RCC 7860 (cell line): ENCODE measurements at places on chromosomes 11 and 22.
A peak's percentile ranks its signal among the peaks of the same experiment; 100 is the strongest.

DNA sequence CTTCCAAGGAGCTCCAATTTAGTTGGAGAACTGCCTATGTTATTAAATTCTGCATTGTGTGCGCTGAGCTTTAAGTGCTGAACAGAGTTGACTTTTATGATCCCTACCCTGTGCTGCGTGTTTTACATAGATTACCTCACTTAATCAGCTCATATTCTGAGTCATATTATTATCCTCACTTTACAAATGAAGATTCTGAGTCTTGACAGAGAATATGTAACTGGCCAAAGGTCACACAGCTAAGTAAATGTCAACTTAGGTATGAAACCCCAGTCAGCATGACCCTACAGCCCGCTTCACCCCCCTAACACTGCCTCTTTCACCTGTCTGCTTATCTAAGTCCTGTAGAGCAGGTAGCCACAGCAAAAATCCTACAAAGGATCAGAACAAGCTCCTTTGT is 19.8 kb upstream of the TMPRSS5 start:
- no peak for DNase-seq

GRCh38 chr22:46287873-46288751 is 8.6 kb upstream of the GTSE1 start:
- no peak for DNase-seq

DNA sequence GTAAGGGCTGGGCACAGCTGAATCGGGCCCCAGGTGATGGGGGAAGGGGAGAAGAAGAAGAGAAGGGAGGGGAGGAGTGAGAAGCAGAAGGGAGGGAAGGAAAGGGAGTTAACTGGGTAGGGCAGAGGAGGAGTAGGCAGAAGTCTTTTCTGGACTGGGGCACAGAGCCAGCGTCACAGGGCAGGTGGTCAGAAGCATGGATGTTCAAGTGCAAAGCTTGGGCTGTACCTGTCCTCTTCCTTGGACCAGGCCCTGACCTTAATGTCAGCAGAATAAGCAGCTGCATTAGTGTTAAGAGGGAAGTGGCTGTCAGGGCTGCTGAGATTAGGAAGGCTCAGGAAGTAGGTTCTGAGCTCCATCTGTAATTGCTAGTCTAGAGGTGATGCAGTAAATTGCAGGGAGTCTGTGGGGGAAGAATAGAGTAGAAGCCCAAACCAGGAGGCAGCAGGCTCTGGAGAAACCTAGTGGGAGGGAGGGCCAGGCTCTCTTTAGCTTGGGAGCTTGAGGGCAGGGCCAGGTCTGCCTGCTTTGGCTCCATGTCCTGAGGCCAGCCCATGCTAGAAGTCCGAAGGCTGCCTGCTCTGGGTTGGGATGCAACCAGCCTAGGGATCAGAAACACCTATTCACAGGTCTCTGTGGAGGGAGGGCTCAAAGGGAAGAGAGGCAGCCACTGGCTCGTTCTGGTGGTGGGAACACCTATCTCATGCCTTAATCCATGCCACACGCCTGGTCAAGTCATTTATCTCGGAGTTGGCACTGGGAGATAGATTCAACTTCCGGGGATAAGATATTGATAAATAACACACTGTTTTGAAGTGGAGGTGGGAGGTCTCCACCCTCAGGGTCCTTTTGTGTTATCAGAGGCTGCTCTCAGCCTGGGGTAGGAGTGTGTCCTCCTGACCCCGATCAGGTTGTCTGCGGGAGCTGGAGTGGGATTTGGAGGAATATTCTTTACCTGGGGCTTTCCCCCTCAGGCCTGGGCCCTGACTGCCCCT is 1.7 kb upstream of the UCP3 start:
- DNase-seq = no peak

- DNase-seq = no peak
Measured at GRCh38 chr11:12005476-12005875, 3.0 kb downstream of the DKK3 start.

DNA sequence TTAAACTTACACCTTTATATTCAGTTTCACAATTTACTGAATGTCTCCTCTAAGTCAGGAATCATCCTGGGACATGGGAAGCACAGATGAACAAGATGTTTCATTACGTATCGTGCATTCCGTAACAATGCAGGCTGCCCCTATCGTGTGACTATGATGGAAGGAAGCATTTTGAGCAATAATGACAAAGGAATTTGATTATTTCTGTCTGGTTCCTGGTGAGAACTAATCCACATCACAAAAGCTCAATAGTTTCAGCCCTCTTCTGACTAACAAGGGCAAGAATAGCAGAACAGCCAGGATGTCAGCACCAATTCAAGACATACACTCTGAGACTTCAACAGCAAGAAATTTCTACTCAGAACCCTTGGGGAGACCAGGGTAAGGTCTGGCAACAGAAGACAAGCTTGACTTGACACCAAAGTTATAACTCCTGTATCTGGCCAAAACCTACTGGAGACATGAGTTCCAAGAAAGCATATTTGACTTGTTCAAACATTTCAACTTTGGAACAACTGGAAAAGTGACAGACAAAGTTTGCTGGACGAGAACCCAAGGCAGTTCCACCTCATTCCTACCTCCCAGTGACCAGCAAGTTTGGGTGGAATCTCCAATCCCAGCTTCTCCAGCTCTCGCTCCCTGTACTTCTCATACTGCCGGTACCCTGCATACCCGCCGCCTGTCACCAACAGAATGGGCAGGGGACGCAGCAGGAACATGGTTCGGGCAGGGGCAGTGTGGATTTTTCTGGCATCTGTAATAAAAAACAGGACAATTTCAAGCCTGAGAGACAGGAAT is 14.3 kb downstream of the PISD start:
- peak; percentile 57 for DNase-seq

DNA sequence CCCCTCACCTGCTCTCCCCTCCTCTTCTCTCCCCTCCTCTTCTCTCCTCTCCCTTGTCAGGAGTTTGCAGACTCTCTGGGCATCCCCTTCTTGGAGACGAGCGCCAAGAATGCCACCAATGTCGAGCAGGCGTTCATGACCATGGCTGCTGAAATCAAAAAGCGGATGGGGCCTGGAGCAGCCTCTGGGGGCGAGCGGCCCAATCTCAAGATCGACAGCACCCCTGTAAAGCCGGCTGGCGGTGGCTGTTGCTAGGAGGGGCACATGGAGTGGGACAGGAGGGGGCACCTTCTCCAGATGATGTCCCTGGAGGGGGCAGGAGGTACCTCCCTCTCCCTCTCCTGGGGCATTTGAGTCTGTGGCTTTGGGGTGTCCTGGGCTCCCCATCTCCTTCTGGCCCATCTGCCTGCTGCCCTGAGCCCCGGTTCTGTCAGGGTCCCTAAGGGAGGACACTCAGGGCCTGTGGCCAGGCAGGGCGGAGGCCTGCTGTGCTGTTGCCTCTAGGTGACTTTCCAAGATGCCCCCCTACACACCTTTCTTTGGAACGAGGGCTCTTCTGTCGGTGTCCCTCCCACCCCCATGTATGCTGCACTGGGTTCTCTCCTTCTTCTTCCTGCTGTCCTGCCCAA is 1.9 kb upstream of the CNIH2 start:
- no peak for DNase-seq

DNA sequence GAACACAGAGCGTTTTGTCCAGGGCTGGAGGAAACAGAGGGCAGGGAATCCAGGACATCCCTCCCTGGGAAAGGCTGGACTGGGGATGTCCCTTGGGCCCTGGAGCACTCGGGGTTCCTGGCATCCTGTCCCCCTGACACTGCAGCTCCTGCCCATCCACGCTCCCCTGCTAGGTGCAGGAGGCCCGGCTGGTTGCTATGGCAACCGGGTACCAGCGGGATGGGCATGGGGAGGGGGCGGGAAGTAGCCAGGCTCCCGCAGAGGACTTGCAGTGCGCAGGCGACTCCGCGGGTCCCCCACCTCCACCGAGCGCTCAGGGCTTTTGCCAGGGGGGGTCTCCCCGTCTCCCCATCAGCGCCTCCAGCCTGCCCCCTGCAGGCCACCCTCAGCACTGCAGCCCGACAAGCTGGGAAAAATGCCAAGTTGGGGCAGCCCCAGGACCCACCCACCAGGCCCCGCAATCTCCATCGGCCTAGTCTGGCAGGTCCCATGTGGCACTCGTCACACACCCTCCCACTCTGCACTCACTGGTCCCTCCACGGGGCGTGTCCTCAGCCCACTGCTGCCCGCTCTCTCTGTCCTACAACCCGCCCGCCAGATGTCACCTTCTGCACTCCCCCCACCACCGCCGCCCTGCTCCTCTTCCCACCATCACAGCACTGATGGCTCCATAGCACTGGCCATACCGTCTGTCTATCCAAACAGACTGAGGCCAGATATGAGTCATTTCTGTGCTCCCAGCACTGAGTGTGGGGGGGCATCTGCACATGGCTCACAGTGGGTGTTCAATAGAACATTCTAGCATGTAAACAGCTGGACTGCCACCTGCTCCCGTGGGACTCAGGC is 31.5 kb downstream of the KIAA0930 start:
- peak; percentile 42 for DNase-seq

DNA sequence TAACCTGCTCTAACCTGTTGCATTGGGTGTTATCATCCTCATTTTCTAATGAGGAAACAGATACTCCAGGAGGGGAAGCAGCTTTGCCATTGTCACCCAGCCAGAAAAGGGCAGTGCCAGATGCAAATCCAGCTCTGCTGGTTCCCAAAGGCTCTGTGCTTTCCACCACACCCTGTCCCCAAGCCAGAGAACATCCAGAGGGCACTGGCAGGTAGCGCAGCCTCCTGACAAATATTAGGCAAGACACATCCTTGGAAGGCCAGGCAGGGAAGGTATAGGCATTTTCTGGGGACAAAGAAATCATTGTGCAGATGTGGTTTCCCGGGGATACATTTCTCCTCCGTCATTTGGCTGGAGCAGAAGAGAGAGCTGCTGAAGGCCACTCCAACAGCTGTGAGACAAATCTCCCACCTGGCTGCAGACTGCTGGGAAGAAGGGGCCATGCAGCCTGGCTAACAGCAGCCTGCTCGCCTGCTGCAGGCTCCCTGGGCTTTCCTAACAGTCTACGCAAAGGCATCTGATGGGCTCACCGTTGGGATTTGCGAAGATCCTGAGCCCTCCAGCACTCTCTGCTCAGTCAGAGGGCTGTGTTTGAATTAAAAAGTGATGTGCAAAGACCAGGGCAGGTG is 93.9 kb upstream of the PITPNB start:
- no peak for DNase-seq

- no peak for DNase-seq
Measured at GRCh38 chr11:113022262-113022661, 61.0 kb downstream of the NCAM1 start.

DNA sequence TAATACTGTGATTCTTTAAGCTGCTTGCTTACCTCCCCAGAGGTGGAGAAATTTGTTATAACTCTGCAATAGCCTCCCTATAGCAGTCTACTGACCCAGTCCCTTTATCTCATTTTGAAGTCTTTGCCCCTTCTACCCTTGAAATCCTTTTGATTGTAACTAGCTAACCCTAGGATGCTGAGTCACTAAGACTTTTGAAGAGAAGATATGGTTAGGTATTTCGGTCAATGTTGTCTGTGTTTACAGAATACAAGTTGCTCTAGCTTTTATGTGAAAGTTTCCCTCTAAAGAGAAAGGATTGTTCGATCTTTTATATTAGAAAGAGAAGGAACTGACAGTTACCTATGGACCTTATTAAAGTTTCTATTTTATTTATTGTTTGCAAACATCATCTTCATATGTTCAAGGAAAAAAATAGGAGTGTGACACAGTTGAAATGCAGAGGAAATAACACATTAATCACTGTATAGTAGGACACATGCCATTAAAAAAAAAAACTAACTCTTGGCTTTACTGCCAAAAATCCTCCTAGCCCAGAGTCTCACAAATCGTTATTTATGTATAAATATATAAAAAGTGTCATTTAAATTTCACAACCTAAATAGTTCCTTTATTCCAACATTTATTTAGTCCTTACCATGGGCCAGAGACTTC is 3.1 kb downstream of the HYLS1 start:
- DNase-seq = no peak

GRCh38 chr11:45031912-45032519 is 81.3 kb upstream of the TP53I11 start:
- no peak for DNase-seq

DNA sequence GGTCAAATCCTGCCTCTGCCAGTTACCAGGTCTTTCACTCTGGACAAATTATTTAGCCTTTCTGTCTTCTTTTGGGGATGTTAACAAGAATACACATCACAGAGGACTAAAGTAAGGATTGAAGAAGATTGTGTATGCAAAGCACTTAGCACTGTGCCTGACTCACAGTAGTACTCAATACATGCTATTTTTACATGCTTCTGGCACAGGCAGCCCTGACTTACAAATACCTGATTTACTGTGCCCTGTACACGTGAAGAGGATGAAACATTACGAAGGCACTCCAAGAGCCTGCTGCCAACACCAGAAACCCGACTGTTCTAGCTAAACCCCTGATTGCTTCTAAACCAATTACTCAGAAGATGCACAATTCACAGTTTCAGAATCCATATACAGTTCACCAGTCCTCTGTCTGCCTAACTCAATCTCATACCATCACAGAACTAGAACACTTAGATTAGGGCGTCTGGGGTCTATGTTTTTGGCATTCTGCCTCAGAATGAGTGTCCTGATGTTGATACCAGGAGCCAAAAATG is 300.9 kb upstream of the DDI1 start:
- no peak for DNase-seq

DNA sequence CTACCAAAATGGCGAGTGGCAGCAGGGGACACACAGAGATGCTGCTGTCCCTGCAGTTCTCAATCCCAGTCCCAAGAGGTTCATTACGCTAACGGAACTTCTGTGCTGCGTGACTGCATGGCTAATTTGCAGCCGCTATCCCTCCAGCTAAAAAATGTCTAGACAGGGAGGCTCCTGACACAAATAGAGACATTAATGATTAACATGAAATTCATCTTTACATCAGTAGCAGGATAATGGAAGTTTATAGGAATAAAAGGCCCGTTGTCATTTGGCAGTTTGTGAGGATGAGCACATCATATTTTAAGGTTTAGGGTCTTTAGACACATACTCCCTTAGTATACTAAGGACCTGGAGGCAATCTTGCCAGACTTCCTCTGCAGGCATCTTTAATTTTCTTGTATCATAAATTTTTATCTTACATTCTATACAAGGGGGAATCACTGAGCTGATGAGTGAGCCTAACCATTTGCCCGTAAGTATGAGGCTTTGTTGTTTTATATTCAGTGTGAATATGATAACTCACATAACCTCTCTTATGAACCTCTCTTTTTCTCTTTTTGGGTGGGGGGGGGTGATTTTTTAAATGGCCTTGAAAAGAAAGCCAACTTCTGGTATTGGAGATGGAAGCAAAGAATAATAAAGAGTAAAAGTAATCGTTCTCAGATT is 99.8 kb upstream of the OR9G4 start:
- DNase-seq = peak; percentile 19

DNA sequence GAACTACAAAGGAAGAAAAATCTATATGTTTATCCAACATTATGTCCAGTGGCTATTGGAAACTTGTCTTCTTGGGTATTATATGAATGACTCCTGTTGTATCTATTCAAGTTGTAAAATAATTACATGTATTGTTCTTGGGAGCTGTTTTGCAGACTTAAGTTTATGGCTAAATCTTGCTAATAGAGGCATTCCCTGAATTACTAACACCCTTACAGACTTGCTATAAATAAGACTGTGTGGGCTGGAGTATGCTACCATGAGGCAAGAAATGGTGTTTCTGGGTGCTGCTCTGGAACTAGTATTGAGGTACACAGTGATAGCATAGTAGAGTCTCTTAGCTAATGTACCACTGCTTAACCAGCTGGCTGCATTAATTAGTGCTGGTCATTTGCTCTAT is 155.1 kb downstream of the HIPK3 start:
- DNase-seq = no peak

- peak; percentile 66 for DNase-seq
Measured at GRCh38 chr11:73931039-73931645, 19.7 kb upstream of the DNAJB13 start.
